Astrocyte of the hippocampus (primary cell): ENCODE measurements at places on chromosomes 7 and 10.

- DNase-seq: peak; percentile 87
Observed at GRCh38 chr7:104791080-104791479, 222.9 kb upstream of the KMT2E start.

DNA sequence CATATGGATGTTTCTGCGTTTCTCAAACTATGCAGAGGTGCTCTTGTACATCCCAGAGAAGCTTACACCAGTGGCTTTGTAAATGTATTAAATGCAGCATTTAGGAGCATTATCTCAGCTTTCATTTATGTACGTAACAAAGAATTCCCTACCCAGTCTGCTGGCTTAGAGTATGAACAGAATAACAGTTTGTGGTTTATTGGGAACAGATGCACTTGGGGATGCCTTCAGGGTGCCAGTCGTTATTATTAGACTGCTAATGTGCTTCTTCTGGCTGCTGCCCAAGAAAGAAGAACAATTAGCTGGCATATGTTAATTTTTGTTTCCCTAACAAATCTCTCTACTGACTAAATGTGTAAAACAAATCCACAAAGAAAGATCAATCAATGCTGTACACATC is 241.9 kb downstream of the FOXP2 start:
- DNase-seq: no peak

DNA sequence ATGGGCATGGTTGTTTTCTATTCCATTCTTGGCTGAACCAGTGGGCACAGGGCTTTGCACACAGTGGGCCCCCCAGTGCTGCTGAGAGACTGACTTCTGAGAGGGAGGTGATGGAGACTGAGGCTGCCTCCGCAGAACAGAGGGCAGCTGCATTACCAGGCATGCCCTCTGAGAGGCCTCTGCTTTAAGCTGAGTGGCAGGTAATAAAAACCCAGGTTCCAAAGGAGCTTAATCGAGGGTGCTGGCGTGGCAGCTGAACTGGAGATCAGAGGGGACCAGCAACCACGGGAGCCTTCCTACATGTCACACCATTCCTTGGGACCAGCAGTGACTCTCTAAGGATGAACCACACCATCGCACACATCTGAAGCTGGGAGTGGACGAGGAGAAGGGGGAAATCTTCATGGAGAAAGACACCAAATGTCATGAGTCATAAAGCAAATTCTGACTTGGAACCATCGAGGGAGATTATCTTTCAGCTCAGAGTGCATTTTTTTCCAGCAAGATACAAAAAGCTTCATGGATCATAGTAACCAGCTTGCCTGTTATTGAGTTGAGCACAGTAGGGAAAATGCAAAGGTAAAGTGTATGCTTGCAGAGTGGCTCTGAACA is 24.6 kb downstream of the HIPK2 start:
- no peak for DNase-seq

GRCh38 chr7:27860800-27861199 is 120.8 kb downstream of the TAX1BP1 start:
- DNase-seq: no peak

DNA sequence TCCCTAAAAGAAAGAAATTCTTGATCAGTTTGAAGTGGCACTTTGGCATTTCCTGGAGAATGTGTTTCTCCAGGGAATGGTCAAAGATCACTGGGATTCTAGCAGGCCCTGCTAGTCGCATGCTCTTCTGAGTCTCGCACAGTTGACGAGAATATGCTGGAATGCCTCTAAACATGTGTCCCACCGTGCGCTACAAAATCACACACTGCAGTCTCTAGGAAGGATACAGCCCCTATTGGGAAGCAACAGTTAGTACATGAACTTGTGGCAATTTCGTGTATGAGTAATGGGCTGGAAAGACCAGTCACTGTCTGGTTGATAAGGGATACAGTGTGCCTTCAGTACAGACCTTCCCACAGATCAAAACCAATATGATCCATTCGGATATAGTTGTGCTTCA is 257.9 kb downstream of the PRPF18 start:
- no peak for DNase-seq

DNA sequence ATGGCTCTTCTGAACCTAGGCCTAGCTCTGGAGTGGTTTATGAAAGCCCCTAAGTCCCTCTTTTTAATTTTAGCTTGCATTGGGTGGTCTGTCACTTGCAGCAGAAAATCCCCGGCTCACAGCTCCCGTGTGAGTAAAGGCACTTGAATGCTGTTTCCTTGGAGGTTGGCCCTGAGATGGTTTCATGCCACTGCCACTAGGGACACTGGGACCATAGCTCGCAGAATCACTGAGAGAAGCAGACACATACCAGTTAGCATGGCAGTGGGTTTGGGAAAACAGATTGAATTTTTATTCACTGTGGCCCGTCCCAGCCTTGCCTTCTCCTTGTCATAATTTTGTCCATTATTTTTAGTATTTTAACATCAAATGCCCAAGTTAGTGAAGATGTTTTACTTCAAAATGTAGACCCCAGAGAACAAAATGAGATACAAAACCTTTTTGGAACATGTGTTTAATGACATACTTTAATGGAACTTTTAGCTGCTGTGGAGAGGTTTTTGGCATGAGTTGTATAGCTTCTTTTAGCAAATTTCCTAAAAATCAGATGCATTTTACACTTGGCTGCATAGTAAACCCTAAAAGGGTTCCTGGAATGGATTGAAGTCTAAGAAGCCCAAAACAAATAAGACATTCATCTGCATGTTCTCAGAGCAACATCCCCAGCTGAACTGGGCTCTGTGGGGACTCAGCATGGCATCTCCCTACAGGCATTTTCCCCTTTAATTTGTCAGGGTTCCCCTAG is 259.7 kb upstream of the PITRM1 start:
- peak; percentile 25 for DNase-seq

DNA sequence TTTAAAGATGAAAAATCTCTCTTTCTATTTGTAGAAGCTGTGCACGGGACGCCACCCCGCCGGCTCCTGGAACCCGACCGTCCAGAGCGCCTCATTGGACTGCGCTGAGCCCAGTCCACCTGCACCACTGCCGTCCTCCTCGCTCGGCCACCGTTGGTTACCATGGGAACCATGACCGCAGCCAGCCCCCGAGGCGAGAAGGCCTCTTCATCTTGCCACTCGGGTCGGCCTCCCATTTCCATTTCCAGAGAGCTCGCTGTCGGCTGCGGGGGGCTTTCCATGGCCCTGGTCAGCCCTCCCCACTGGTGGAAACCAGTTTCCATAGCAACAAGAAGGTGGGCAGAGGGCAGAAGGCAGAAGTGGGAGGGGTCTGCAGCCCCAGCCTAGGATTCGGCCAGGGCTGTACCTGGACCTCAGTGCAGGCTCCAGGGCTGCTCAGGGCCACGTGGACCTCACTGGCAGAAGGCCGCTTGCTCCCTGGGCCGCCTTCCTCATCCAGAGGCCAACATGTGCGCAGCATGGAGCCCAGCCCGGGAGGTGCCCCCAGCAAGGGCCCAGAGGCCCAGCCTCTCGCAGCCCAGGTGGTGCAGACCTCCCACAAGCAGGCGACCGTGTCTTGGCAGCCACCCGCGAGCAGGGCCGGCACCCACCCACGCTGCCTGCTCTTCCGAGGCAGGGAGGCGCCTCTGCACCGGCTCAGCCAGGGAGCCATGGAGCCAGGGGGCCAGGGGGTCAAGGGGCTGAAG is 283.5 kb upstream of the PPP2R2D start:
- no peak for DNase-seq

- DNase-seq: no peak
Observed at GRCh38 chr10:69372126-69372980, 44.4 kb downstream of the TACR2 start.

DNA sequence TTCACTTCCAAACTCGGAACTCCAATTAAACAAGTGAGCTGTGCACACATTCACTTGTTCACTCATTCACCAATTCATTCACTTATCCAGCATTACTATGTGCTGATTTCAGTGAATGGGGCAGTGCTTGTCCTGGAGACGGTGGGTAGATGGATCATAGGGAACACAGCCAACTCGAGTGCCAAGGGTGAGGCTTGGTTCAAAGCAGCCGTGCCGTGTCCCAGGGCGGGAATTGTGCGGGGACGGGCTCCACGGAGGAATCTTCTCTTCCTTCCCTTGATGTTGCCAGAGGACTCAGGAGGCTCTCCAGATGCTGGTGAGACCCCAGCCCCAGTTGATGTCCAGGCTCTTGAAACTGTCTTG is 2.9 kb downstream of the SH2D4B start:
- no peak for DNase-seq

GRCh38 chr10:1100691-1101368 is 44.6 kb downstream of the WDR37 start:
- peak; percentile 12 for DNase-seq

DNA sequence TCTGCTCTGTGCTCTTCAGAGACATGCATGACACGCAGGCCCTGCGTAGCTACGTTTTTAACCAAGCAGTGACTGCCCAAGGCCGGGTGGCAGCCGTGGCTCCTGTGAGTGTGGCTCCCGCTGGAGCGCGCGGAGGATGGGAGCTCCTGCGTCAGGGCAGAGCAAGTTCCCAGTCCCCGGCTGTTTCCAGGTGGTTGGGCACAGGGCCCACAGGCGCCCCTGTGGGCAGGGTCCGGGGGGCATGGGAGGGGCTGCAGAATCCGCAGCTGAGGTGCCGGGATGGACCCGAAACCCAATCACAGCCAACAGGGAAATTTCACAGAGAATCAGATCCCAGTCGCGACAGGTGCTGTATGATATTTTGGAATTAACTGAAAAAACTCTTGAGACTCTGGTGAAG is 9.8 kb downstream of the NKX6-2 start:
- DNase-seq: no peak

DNA sequence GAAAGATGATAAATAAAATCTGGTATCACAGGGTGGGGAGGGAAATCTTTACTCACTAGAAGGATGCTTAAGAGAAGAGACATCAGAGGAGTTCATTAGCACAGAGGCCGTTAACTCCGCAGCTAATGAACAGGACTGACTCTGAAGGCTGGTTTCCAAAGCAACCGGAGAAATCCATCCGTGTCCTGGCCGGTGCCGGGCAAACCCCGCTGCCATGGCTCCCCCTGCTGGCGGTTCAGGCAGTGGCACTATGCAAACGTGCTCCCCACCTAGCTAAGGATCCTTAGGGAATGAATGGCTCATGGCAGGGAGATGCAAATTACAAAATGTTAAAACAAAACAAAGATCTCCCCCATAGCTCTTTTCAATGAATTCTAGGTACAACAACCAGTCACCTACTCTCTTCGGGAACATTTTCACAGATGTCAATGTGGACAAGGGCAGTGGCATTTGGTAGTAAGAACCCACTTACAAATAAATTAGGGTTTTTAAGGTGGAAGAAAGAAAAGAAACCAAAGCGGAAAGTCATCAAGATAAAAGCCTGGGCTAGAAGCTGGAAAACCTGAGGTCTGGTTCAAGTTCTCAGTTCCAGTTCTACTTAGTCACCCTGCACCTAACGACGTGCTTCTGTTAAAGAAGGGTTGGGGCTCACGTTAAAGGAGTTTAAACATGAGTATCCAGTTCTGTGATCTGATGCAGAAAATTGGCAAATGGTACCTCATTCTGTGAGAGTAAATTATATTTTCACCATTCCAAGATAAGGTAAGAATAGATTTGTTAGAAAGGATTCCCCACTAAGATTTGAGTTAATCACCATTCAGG is 138.2 kb downstream of the SVIL start:
- DNase-seq: peak; percentile 84

DNA sequence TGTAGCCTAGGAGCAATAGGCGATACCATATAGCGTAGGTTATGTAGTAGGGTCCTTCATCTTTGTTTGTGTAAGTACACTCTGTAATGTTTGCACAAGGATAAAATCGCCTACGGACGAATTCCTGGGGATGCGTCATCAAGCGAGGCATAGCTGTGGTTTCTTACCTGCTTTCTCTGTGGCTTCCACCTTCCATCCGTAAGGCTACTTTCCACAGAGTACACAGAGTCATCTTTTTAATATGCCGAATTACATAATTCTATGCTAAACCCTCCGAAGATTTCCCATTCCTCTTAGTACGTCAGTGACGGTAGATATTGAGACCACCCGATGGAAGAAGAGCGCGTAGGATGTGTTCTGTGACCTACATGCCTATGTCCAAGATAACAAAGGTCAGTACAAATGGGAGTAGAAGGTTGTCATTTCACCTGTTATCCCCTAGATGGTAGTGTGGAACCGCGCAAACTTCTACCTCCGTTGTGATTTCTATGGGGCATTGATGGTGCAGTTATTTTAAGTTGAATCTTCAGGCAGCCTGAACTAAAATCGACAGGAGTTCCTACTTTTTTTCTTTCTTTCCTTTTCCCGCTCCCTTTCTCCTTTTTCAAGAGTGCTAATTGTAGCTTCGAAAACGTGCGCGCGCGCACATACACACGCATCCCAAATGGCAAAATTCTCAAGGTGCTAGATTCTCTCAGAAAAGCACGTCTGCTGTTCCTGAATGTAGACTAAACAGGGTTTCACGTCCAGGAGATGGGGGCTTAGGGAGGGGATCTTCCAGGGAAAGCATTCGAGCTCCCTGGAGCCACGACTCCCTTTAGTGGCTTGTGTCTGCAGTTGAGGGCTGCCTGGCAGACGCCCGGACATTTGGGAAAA is 111.7 kb upstream of the MBL2 start:
- peak; percentile 78 for DNase-seq

GRCh38 chr10:1603181-1603580 is 134.1 kb downstream of the ADARB2 start:
- DNase-seq: no peak

DNA sequence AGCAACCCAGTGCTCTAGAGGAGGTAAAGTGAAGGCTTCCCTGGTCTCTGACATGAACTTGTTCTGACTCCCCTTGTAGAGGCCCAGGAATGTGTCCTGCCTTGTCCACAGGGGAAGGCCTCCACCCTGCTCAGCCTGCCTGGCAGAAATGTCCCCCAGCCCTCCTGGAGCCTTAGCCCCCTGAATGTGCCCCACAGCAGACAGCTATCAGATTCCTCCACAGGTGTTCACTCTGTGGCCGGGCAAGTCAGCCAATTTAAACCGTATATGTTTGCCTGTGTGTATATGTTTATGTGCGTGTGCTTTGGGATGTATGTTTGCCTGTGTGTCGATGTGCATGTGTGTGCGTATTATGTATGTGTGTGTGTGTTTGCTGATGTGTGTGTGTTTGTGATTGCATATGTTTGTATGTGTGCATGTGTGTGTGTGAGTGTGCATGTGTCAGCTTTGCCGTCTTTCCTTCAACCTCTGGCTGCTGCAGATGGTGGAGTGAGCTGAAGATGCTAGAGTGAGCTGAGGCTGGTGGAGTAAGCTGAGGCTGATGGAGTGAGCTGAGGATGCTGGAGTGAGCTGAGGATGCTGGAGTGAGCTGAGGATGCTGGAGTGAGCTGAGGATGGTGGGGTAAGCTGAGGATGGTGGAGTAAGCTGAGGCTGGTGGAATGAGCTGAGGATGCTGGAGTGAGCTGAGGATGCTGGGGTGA is 68.9 kb upstream of the ANTXRL start:
- no peak for DNase-seq

GRCh38 chr7:102117743-102118142 is 168.9 kb upstream of the SH2B2 start:
- peak; percentile 95 for DNase-seq

DNA sequence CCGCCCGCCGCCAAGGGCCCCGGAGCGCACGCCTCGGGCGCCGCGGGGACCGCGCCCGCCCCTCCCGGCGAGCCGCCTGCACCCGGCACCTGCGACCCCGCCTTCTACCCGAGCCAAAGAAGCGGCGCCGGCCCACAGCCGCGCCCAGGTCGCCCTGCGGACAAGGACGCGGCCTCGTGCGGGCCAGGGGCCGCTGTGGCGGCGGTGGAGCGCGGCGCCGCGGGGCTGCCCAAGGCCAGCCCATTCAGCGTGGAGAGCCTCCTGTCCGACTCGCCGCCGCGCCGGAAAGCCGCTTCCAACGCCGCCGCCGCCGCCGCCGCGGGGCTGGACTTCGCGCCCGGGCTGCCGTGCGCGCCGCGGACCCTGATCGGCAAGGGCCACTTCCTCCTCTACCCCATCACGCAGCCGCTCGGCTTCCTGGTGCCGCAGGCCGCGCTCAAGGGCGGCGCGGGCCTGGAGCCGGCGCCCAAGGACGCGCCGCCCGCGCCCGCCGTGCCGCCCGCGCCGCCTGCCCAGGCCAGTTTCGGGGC is 3.5 kb downstream of the UNCX start:
- DNase-seq: peak; percentile 33
